ENCODE measurements at places on chromosomes 11 and 22.

GRCh38 chr22:28021116-28021997 lies 102.3 kb upstream of the PITPNB start:
- no peak for DNase-seq

- no peak for DNase-seq
Measured at GRCh38 chr11:132060567-132060966, 690.2 kb downstream of the NTM start.

GRCh38 chr11:75246006-75246670 lies 5.6 kb downstream of the TPBGL start:
- no peak for DNase-seq

DNA sequence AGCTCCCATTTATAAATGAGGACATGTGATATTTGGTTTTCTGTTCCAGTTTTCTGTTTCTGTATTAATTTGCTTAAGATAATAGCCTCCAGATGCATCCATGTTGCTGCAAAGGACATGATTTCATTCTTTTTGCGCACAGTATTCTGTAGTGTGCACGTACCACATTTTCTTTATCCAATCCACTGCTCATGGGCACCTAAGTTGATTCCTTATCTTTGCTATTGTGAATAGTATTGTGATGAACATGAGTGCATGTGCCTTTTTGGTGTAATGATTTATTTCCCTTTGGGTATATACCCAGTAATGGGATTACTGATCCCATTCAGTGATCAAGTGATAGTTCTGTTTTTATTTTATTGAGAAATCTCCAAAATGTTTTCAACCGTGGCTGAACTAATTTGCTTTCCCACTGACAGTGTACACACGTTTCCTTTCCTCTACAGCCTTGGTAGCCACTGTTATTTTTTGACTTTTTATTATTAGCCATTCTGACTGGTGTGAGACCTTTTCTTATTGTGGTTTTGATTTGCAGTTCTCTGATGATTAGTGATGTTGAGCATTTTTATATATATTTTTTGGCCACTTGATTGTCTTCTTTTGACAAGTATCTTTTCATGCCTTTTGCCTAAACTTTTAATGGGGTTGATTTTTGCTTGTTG lies 226.0 kb upstream of the ANO3 start:
- DNase-seq, result no peak

GRCh38 chr22:47174096-47174495 lies 411.6 kb downstream of the TBC1D22A start:
- DNase-seq, result no peak

GRCh38 chr11:26946257-26946716 lies 47.6 kb upstream of the FIBIN start:
- DNase-seq, result peak; percentile 72

DNA sequence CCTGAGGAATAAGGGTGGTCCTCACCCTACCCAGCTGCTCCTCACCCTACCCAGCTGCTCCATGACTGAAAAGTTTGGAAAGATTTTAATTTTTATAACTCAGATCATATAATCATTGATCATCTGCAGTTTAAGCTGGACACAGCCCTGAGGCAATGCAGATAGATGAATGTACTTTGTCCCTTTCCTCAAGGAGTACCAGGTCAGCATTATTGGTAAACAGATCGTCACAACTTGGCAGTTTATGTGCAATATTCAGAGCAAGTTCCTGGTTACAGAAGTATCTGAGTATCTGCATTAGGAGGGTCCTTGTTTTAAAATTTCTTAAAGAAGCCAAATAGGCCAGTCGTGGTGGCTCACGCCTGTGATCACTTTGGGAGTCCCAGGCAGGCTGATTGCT lies 3.6 kb downstream of the TNRC6B start:
- DNase-seq, result no peak

DNA sequence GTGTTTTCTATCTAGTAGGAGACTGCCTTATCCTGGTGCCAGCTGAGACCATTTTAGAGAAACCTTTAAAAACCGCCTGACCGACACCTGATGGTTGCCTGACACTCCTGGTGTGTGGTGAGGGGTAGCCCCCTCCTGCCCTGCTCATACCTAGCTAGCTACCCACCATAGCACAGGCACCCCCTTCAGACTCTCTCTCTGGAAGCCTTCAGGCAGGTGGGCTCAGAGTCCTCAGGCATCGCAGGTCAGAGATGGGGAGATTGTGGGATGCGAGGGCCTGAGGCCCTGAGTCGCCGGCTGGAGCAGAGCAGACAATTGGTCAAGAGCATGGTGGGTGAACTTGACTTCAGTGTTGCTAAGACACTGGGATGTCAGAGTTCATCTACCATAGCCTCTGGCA lies 424.6 kb downstream of the BRD1 start:
- DNase-seq, result no peak

GRCh38 chr11:119236490-119236889 lies 30.4 kb downstream of the CBL start:
- DNase-seq, result no peak

Measured in brain microvascular endothelial cell (primary cell).